Activated CD4-positive, alpha-beta T cell treated with anti-CD3 and anti-CD28 coated beads, Interleukin-2, amount 50 U/mL, for 24 hours (primary cell): ENCODE measurements at places on chromosomes 5 and 9.

GRCh38 chr9:110133059-110133458 lies 74.9 kb downstream of the C9orf152 start:
- DNase-seq, result no peak

DNA sequence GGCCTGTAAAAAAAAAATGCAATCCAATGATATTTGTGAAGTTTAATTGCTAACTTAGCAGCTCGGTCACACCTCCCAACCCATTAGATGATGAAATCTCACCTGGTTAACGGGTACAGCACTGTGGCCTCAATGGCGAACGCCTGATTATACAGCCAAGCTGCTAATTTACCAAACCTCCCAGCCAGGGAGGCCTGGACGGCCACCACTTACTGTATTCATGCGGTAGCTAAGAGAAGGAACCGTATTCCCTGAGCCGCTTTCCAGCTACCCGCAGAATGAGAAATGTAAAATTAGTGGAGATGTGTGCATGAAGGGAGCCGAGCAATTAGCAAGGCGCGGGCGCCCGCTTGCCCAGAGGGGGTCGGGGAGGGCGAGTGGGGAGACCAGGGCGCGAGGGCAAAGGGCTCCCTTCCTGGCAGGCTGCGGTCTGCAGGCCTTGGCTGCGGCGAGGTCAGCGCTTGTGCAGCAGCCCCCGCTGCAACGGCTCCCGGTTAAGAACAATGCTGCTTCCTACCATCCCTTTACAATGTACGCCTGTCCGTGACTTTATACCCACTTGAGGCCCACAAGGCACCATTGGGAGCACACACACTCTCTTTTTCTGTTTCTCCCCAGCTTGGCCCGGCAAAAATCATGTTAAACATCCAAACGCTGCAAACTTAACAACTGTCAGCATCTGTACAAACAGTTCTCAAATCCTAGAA lies 70.4 kb upstream of the TBCA start:
- no peak for DNase-seq

GRCh38 chr9:37908283-37908682 lies 4.4 kb upstream of the SLC25A51 start:
- DNase-seq, result no peak

- DNase-seq, result no peak
These were observed 4.5 kb downstream of the REEP5 start for GRCh38 chr5:112917453-112917995.

DNA sequence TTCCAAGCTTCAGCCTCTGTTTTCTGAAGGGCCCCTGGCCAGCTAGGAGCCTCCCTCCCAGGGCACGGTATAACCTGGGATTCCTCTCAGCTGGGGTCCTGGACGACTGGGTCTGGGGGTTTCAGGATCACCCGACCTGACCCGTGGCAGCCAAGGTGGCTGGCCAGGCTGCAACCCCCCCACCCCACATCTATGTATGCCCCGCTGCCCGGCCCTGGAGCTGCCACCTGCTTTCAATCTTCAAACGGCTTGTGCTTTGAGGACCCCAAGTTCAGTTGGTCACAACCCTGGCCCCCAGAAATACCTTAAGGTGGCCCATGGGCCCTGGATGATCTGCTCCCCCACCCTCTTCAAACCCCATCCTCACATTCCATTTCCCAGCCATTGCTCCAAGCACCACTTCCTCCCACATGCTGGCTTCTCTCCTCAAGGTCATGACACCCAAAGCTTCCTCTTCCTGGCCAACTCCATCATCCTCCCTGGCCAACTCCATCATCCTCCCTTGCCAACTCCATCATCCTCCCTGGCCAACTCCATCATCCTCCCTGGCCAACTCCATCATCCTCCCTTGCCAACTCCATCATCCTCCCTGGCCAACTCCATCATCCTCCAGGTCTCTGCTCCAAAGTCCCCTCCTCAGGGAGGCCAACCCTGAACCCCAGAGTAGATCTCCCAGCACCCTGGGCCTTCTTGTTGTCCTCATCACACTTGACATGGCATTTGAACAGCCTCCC lies 17.2 kb upstream of the TTLL11 start:
- no peak for DNase-seq
